ENCODE measurements at places on chromosomes 16 and 17.

GRCh38 chr16:86337138-86337537 lies 173.2 kb upstream of the FOXF1 start:
- no peak for DNase-seq

GRCh38 chr16:3101018-3101840 lies 2.1 kb upstream of the ZSCAN10 start:
- DNase-seq: no peak

DNA sequence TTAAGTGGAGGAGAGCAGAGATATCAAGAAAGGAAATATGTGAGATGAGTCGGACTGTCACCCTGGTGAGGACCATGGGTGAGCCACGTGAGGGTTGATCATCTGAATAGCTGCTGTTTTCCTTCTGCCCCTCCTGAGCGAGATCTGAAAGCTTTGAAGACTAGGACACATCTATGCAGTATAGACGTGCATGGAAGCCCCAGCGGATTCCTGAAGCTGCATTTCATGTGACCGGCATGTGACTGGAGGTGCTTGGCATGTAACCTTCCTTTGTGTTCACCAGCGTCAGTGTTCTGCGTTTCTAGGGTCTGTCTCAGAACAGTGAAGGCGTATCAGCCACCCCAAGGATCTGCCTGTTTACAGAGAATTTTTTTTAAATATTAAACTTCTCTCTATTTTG lies 75.1 kb downstream of the MSI2 start:
- DNase-seq: no peak

- no peak for DNase-seq
Measured at GRCh38 chr17:49285716-49286115, 55.1 kb upstream of the PHOSPHO1 start.

DNA sequence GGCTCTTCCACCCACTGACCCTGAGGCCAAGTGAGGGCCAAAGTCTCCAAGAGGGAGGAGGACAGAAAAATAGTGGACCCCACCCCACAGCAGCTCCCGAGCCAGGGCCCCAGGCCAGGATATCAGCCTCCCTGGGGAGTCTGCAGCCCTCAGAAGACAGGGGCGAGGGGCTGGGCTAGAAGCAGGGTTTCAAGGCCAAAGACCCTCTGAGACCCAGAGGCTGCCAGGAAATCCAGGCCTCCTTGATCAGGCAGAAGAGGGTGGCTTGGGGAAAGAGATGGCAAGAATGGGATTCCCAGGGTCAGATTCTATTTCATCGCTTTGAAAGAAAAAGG lies 156.1 kb downstream of the ZNF423 start:
- DNase-seq: no peak

DNA sequence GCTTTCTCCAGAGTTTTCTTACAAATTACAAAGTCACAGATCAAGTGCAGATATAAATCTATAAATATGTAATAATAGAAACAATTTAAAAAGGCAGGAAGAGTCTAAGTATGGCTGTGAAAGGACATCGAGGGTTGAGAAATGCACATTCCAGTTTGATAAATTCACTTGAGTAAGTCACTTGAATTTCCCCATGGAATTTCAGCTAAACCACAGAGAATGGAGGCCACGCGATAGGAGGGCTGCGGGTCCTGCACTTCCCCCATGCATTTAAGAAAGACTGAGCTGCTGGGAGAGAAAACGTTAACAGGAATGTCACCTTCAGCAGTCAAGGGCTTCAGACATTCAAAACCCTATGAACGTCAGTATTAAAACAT lies 6.1 kb upstream of the MXRA7 start:
- no peak for DNase-seq

- no peak for DNase-seq
Measured at GRCh38 chr17:13152501-13152900, 134.7 kb upstream of the ELAC2 start.

- DNase-seq: no peak
Measured at GRCh38 chr16:56363781-56364565, 61.4 kb downstream of the AMFR start.

DNA sequence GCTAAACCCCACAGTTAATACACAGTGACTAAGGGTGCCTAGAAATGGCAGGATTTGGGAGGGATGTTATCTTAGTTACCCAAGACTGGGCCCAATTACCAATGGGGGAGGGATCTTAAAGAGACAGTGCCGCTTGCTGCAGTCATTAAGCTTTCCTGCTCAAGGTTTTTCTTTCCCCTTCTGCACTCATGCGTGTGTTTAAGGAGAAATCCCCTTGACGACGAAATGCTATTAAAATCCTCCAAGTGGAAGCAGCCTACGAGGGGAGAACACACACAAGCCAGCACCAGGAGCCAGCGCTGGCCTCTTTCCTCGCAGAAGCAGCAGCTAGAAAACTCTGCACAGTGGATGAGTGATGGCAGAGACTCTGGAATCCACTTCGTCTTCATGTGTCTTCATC lies 22.0 kb downstream of the SALL1 start:
- no peak for DNase-seq

DNA sequence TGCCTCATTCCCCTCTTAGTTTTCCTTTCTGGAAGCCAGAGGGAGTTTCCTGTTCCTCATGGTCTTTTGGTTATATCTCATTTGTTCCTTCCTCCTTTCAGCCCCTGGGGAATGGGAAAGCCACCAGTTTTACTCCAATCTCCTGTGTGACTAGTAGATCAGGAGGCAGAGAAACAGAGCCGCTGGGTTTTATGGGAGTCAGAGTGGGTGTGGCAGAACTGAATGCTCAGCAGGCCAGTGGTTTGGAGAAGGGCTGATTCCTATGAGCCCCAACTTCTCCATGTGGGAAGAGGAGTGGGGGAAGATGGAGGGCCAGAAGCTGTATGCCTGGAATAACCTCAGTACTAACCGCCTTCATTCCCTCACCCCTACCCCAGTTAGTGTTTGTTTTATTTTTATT lies 4.1 kb downstream of the DNAH2 start:
- DNase-seq: no peak

GRCh38 chr17:10640475-10640874 lies 16.6 kb downstream of the MYH3 start:
- no peak for DNase-seq

DNA sequence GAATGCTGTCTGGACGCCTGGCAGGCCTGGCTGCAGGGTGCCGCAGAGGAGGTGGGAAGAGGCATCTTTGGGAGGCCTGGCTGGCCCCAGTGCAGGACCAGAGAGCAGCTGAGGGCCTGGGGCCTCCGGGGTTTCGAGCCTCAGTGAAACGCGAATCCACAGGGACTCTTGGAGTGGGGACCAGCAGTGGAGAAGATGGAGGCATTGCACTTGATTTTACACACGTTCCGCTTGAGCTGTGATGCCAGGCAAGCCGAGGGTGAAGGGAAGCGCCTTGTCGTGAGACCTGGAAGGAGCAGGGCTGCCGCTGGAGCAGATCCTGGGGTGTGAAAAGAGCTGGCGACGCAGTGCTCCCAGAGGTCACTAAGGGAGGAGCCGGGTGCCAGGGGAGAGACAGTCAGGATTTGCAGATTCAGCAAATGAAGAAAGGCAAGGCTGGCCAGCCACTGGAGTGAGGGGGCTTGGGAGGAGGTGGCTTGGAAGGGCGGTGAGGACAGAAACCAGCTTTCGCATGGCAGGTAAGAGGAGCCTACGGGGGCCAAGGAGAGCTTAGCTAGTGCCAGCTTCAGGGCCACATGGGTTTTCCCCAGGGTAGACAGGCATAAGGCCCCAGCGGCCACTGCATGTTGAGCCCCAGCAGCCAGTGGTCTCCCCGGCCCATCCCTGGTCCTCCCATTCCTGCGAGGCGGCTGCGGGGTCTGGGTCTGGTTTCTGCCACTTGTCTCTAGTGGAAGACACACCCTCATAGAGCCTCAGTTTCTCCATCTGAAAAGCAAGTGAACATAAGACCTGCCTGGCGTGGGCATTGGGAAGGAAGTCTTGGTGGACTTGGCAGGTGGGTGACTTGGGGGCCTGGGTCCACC lies 175.2 kb upstream of the CHMP6 start:
- DNase-seq: no peak

DNA sequence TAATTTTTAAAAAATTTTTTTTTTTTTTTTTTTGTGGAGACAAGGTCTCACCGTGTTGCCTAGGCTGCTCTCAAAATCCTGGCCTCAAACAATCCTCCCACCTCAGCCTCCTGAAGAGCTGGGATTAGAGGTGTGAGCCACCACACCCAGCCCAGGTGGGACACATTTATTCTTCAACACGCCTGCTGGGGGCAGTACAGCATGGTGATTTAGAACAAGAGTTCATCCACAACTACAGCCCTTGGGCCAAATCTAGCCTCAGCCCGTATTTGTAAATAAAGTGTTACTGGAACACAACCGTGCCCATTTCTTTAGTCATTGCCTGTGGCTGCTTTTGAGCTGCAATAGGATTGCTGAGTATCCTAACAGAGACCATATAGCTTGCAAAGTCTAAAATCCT lies 92.8 kb downstream of the KATNIP start:
- no peak for DNase-seq

DNA sequence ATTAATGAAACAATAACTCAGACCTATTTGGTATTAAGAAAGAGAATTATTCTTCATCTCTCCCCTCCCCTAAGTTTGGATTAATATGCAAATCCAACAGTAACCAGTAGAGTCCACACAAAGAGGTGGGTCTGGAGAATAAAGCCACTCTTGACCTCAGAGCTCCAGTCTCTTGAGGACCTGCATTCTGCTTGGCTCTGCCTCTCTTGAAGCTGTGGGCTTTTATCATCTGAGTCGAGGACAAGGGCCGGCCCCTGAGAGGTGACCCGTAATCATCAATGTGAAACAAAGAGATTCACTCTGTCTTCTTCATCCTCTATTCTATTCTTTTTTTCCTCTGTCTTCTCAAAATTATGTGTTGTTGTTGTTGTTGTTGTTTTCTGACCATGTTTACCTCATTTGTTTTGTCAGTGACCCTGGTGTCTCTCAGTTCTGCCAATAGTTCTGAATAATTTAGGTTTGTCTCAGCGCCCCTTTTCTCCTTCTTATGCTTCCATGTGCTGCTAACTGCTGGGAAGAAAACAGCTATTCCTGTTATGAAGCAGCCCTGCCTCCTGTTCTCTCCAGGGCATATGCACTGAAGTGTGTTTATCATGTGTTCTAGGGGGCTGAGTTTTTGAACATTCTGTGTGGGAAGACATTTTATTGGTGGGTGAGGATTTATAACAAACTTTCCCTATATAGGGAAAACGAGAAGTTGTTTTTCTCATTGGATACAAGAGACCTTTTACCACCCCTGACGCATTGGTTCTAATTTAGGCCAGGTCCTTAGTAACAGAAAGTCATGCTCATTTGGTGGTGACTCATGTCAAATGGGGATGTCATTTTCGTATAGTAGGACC lies 135.8 kb downstream of the TRIM37 start:
- no peak for DNase-seq

- DNase-seq: no peak
Measured at GRCh38 chr17:80646328-80646727, 101.7 kb downstream of the RPTOR start.

- no peak for DNase-seq
Measured at GRCh38 chr16:55901566-55902217, 26.5 kb upstream of the CES5A start.

- DNase-seq: no peak
Measured at GRCh38 chr17:72826602-72827001, 265.9 kb downstream of the SLC39A11 start.

DNA sequence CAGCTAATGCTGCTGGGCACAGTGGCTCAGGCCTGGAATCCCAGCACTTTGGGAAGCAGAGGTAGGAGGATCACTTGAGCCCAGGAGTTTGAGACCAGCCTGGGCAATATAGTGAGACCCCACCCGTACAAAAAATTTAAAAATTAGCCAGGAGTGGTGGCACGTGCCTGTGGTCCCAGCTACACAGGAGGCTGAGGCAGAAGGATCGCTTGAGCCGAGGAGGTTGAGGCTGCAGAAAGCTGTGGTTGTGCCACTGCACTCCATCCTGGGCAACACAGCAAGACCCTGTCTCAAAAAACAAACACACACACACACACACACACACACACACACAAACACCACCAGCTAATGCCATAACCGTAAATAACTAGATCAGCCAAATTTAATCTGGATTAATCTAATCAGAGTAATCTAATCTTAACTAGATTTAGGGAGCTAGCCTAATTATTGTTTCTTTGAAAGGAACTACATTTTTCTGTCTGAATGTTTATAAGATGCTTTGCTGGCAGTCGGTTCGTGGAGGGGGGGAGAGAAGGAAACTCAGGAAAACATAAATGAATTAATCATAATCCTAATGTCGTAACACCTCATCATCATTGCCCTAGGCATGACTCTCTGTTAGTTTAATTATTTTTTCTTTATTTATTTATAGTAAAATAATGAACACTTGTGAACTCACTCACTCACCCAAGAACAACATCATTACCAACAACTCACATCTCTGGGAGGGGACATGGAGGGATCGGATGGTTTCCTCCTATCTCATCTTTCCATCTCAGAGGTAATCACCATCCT lies 12.5 kb upstream of the RBBP6 start:
- DNase-seq: no peak

DNA sequence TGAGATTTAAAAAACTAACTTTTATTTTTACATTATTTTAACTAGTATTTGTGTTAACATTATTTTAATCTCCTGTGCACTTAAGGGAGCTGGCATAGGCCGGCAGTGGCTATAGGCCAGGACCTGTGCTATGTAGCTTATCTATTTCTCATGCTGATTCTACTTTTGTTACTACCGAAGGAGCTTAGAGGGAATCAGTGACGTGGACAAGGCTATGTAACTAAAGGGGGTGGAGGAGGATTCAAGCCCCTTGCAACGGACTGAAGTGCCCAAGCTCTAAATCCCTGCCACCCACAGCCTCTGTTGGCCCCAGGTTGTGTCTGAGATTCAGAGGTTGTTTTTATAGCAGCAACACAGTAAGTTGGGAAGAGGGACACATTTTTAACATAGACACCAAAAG lies 356.4 kb downstream of the WWOX start:
- DNase-seq: no peak

- DNase-seq: no peak
Measured at GRCh38 chr17:59160157-59161025, 4.8 kb downstream of the PRR11 start.

- DNase-seq: no peak
Measured at GRCh38 chr17:81140695-81141094, 24.6 kb upstream of the PVALEF start.

GRCh38 chr16:2040787-2041522 lies 6.7 kb downstream of the NTHL1 start:
- DNase-seq: no peak

DNA sequence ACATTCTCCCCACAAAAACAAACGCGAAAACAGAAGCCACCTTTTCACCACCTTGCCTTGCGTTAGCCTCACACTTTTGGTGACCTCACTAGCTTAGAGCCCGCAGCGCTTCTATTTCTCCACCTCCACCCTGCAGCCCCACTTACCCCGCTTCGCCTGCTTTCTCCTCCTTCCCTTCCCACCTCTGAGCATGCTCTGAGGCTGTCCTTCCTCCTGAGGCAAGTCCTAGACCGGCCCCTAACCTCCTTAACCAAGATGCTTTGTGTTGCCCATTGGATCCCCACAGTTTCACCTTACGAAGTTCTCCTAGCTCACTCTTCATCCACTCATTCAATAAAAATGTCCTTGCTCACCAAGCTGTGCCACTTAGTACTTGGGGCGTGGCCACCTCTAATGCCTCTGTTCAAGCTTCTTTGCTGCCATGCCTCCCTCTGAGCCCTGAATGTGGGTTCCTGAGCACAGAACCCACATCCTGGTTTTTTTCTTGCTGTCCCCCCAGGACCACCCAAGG lies 1.3 kb downstream of the GNGT2 start:
- DNase-seq: no peak

GRCh38 chr16:71520550-71520949 lies 5.7 kb upstream of the CHST4 start:
- no peak for DNase-seq

GRCh38 chr16:2777903-2778629 lies 986 bp upstream of the ELOB start:
- no peak for DNase-seq
